Activated CD8-positive, alpha-beta memory T cell treated with anti-CD3 and anti-CD28 coated beads for 1 hour (primary cell): ENCODE measurements at places on chromosomes 7 and 10.

- no peak for DNase-seq
Observed at GRCh38 chr7:37220664-37221063, 228.0 kb downstream of the ELMO1 start.

DNA sequence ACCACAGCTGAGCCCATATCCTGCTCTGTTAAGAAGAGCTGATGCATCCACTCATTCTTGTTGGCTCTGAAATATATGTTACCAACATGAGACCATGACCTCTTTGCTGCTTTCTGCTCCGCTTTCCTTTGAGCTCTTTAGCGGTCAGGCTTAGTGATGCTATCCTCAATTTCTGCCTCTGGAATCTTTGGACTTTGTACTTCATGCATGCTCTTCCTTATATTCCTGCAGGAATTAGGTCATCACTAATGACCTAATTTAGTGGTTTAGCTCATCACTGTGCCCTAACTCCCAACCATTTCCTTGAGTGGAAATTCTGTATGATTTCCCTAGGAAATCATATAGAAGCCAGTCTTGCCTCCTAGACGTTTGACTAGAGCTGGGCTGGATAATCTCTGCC is 119.5 kb downstream of the AOAH start:
- DNase-seq: no peak

DNA sequence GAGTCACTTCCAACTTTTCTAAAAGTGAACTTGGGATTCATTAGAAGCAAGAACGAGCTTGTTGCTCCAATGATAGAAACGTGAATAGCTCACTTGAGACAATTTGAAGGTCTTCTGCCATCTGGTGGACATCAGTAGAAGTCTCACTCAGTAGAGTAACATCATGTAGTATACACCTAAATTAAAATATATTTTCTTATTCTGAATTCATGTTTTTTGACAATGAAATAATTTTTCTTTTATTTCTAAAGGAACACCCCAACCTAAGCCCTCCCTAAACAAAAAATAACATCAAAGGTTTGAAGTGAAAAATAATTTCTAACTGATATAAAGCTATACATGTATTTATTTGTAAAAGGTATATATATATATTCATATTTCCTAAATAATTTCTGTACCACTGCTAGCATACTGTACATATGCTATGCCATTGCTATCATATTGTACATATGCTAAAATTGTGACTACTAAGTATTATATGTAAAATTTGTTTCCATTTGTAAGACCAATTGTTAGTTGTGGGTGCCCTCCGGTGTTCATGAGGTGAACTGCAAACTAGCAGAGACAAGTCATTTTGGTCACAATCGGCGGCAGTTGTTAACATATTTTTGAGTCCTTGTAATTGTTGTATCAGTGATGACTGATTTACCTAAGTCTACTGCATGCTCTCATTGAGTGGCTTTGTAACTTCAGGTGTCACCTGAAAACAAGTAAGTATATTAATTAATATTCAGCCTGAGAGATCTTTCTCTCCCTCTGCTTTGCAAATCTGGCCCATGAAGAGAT is 121.9 kb downstream of the PTPRZ1 start:
- DNase-seq: no peak

GRCh38 chr10:58177362-58177947 is 90.2 kb downstream of the IPMK start:
- no peak for DNase-seq

GRCh38 chr7:32266932-32267475 is 196.8 kb upstream of the PDE1C start:
- DNase-seq: no peak

- no peak for DNase-seq
Observed at GRCh38 chr7:148144827-148145226, 445.7 kb upstream of the C7orf33 start.

- DNase-seq: no peak
Observed at GRCh38 chr10:123272171-123272570, 118.0 kb downstream of the BUB3 start.

GRCh38 chr10:14332903-14333302 is 2.2 kb upstream of the FRMD4A start:
- no peak for DNase-seq

DNA sequence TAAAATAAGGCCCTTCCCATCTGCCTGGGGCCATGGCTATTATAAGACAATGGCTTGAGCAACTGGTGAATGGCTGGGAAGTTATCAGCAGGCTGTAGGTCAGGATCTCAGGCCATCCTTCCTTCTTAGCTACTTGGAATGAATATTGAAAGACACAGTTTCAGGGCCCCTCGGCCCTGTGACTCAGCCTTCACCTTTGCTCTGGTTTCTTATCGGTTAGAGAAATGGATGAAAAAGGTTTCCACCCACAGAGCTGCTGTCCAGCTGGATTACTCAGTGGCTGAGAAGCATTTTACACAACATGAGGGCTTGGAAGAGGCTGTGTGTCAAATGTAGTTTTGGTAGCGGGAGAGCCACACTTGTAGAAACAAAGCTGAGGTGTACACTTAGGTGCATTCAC is 9.4 kb downstream of the ACSL5 start:
- no peak for DNase-seq

DNA sequence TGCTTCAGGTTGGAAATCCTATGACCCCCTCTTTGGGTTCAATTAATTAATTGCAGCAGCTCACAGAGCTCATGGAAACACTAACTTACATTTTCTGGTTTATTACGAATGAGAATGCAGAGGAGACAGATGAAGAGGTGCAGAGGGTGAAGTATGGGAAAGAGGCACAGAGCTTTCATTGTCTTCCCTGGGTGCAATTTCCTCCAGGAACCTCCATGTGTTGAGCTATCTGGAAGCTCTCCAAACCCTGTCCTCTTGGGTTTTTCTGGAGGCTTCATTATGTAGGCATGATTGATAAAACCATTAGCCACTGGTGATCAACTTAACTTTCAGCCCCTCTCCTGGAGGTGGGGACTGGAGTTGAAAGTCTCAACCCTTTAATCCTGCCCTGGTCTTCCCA is 133.0 kb upstream of the AUTS2 start:
- DNase-seq: no peak

GRCh38 chr10:92074126-92074887 is 150.7 kb downstream of the BTAF1 start:
- no peak for DNase-seq

GRCh38 chr7:47950714-47951113 is 2.4 kb upstream of the PKD1L1 start:
- no peak for DNase-seq

GRCh38 chr10:133338080-133339071 is 1.7 kb upstream of the CALY start:
- no peak for DNase-seq

DNA sequence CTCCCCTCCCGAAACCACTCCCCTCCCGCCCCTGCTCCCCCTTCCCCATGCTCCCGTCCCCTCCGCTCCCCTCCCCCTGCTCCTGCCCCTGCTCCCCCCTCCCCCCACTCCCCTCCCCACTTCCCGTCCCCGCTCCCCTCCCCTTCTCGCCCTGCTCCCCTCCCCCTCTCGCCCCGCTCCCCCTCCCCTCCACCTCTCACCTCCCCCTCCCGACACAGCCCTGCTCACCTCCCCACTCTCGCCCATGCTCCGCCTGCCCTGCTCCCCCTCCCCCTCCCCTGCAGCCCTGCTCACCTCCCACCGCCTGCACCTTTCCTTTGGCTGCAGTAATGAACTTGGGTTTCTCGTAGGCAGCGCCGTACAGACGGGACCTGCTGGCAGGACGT is 49.9 kb upstream of the NKX6-2 start:
- DNase-seq: no peak

- DNase-seq: no peak
Observed at GRCh38 chr10:48529331-48529730, 75.5 kb downstream of the ARHGAP22 start.

- DNase-seq: no peak
Observed at GRCh38 chr10:46224414-46224682, 62.4 kb upstream of the ANTXRL start.

- no peak for DNase-seq
Observed at GRCh38 chr7:15751191-15751701, 64.8 kb upstream of the MEOX2 start.

DNA sequence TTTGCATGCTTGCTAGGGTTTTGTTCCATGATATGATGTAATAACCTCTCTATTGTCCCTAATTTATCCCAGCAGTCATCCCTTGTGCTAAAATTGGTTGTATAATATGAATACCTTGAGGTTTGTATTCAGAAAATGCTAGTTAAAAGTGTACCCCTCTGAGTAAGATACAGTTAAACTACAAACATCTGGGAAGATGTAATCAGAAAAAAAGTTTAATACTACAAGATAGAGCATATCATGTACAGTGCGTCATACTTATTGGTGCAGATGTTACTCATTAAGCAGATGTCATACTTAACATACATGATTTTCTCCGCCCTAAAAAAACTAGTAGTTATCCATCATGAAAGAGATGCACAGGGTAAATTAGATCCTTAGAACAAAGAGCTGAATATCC is 336.1 kb upstream of the KCND2 start:
- DNase-seq: no peak

DNA sequence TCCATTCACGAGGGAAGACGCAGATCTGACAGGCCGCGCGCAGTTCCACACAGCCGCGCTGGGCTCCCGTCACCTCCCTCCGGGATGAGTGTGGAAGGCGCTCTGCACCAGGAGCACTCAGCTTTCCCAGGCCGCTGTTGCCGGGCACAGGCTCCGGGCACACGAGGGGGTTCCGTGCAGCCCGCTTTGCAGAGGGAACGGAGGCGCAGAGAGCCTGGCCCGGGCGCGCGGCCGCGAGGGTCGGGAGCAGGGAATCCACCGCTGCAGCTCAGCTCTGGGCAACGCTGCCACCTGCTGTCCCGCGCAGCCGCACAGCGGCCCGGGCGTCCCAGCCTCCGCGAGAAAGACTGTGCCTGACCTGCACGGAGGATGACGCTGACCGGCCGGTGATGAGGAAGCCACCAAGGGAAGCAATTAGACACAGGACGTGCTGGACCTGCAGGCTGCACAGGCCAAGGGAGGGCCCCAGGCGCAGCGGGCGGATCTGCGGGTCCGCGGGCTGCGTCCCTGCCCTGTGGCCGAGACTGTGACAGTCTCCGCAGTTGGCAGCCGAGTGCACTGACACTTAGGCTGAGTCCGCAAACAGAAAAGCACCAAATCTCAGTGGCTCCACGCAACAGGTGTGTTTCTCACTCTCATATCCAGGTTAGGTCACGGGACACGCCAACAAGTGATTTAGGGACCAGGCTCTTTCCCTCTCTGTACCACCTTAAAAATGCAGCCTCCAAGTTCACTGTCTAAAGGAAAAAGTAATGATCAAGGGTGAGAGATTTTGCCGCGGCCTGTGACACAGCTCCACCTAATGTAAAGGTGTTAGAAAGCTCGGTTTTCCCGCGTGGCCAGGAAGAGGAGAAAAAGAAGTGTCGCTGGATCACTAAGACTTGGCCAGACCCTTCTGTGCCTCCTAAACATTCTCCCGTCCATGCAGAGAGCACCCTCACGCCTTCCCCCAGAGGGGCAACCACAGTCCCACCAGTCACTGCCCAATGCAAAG is 94.5 kb downstream of the SEC61G start:
- no peak for DNase-seq

DNA sequence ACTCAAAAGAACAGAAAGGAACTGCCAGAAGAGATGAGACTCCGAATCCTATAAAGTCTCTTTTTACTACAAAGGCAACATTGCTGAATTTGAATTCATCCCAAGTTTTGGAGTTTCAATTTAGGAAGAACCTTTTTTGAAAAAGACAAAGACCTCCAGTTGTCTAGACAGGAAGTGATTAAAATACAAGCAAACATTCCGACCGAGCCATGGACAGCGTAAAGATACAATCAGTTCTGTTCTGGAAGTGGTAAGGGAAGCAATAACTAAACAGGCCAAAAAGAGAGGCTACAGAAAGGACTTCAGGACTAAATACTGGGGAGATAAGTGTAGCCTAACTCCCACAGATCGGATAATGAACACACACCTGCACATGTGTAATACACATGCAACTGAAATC is 101.0 kb downstream of the SMURF1 start:
- no peak for DNase-seq

DNA sequence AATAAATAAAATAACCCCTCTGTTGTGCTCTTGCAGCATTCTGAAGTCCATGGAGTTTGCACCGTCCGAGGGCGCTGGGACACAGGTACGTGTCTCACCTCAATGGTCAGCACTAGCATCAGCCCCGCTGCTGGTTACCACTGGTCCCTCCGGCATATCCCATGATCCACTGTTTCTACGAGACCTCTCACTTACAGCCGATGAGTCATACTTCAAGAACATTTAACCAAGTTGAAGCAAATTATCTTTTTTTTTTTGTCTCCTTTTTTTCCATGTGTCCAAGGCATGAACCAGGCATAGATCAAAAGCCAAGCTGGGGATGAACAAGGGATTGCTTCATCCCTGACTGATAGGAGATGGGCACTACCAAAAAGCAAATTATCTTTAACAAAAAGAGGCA is 92.9 kb upstream of the SH2B2 start:
- DNase-seq: no peak

- no peak for DNase-seq
Observed at GRCh38 chr7:158602041-158602440, 14.4 kb upstream of the PTPRN2 start.

DNA sequence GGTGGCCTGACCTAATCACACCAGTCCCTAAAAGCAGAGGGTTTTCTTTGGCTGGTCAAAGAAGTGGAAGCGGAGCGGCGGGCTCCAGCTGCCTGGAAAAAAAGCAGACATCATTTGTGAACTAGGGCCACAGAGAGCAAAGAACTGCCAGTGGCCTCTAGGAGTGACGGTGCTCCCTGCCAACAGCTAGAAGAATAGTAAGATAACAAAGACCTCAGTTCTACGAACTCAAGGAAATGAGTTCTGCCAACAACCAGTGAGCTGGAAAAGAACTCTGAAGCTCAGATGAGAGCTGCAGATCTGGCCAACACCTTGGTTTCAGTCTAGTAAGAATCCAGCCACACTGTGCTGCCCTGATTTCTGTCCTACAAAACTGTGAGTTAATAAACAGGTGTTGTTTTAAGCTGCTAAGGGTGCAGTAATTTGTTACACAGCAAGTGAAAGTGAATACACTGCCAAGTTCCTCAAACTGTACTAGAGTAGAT is 178.0 kb downstream of the SRPK2 start:
- no peak for DNase-seq

DNA sequence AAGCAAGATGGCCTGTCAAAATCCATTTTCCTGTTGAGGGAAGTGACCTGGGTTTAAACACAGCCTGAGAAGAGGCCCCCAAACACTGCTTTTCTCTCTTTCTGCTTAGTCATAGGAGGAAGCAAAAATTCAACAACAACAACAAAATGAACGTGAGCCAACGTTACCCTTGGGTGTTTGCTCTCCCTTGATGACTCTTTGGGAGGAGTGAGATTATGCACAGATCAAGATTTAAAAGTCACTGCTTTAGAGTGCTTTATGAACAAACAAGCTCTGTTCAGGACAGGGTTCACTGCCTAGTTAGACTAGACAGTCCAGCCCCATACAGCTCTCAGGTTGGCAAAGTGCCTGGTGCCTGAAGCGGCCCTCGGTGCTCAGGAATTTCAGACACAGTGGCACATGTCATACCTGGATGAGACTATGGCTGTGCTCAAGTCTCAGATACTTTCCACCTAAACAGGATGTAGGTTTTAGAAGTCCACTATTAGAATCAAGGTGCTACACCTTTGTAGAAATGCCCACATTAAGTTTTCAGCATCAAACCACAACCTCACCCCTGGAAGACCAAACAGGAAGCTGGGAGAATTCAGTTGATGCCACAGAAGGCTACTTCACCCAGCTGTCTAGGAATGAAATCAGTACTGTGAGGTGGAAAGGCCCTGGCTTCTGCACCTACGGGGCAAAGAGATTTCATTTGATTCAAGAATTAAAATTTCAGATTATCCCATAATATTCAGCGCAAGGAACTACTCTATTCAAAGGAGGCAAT is 38.7 kb downstream of the DENND11 start:
- no peak for DNase-seq
